ENCODE measurements at places on chromosomes 5 and 9.

GRCh38 chr5:107476783-107477182, 194.0 kb downstream of the EFNA5 start:
- peak; percentile 9 for DNase-seq

DNA sequence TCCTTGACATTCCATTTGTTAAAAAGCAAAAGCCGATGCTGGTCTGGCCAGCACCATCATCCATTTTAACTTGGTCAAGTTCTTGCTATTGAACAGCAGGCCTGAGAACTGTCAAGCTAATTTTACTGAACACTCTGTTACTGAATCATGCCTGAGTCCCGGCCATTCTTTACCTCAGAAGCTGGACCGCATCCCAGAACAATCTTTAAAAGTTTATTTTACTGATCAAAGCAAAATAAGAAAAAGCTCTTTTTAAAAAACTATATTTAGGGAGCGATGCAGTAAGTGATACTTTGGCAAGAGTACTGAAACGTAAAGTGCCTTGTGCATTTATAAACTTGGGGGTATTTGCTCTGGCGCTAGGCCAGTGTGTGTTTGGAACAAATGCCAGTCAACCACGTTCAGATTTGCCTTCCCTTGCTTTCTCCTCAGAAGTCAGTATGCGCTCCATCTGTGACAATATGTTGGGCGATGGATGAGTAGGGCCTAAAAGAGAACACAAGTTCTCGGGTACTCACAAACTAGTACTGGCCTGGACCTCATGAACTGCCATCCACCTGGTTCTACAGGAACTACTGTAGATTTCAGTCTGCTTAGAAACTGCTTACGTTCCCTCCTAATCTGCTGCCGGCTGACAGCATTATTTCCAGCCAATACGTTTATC, 161.9 kb downstream of the MAPKAP1 start:
- DNase-seq, result no peak

DNA sequence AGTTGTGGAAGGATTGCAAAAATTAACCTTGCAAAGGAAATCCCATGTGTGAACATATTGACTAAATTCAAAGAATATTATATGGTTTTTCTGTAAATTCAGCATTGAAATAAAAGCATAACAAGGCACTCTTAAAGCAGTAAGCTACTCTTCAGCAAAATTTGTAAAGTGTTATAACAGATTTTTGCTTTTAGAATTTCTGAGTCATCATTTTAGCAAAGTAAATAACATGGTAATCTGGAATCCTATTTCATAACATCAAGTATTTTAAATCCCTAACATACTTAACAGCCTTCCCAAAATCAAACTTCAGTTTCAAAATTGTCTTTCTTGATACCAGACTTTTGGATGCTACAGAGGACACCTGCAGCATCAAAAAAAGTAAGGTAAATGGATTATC, 436.0 kb upstream of the CDH9 start:
- no peak for DNase-seq

DNA sequence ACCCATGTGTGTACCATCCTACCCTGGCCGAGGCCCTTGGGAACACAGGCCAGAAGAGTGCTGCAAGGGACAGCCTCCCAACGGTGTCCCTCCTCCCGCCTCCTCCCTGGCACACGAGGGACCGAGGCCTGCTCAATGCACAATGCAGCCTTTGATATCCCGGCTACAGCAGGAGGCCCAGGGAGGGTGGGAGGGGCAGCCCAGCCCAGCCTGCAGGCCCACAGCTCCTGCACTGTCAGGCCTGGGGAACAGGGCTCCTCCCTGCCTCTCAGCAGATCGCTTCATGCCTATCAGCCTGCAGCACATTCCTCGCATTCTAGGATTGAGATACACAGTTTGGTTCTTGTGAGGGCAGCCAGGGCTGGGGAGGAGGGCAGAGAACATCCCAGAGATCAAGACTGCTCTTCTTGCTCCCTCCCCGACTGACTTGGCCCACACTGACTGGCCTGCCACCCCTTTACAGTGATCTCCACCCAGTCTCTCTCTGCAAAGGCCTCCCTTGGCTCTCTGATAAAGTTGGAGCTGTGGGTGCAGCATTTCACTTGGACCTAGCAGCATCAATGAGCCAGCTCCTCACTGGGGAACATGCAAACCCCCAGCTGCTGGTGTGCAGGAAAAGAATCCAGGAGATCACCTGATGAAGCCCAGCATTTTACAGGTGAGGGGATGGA, at the start of gene SH3TC2:
SH3TC2 (minus strand) TSS at position 46 of the 671 bp plus-strand sequence; CDS start at position 6, 40 bp downstream.
- DNase-seq, result no peak

GRCh38 chr9:90504486-90504885, 138.1 kb downstream of the DIRAS2 start:
- DNase-seq, result no peak

- DNase-seq, result no peak
Observed at GRCh38 chr5:3531320-3531986, 64.2 kb upstream of the IRX1 start.
